ENCODE measurements at places on chromosomes 13 and 19.

DNA sequence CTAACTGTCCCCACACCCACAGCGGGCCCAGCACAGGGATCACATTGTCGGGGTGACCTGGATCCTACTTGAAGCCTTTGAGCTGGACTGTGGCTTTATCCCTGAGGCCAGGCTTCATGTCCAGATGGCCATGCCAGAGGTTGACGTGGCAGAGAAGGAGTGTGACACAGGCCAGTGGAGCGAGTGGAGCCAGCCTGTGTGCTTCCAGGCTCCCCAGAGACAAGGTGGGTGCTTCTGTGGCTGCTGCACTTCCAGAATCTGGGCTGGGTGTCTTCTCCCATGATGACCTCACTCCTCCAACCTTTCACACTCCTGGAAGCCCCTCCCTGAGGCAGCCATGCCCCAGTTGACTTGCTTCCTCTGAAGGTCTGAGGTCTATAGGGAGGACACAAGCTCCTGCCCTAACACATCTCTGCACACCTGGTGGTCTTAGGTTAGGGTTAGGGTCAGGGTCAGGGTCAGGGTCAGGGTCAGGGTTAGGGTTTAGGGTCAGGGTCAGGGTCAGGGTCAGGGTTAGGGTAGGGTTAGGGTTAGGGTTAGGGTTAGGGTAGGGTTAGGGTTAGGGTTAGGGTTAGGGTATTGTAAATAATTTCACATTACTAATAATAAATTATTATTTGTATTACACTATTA is 13.1 kb upstream of the MZF1 start:
- DNase-seq = no peak

GRCh38 chr13:41919031-41919740 is 41.7 kb downstream of the VWA8 start:
- no peak for DNase-seq

DNA sequence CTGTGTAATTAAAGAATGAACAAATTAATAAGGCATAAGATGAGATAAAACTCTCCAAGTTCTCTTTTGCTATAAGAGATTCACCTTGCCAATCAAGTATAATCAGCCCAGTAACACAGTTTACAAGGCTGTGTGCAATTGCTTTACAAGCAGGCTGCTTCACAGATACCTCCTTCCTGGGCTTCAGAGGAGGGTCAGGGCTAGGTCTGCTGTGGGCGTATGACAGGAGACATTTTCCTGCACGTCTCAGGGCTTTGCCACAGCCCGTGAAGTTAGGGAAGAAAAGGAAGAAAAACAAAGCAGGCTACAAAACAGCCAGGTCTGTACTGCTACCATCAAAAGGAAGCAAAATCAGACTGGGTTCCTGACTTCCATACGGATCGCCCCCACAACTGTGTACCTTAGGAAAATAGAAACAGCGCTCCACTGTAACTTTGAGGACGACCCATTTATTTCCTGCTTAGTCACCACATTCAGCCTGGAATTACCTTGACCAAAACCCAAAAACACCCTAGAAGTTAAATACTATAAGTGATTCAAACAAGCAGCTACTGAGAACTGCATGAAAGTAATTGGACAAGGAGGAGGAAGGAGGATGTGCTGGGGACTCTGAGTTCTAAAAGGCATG is 12.4 kb downstream of the EFNB2 start:
- DNase-seq = no peak

- DNase-seq = no peak
Observed at GRCh38 chr19:45107621-45108150, 14.7 kb downstream of the PPP1R37 start.

GRCh38 chr19:31629579-31630363 is 280.5 kb upstream of the TSHZ3 start:
- no peak for DNase-seq

DNA sequence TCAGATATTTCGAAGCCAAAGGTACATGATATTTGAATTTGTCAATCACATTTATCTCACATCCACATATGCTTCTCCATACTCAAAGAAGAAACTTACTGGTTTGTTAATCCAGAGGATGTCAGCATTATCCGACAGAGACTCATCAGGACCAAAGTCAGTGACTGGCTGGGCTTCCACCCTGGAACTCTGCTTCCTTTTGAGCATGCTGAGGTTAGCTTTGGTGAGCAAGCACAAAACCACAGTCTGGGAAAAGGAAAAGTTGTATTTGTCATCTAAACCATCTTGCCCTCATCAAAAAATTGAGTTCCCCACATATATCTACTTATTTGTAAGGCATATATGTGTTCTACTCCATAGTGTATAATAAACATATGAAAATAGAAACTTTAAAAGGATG is 17.4 kb downstream of the NALCN start:
- no peak for DNase-seq

Data from GM04503 (cell line).